EL (cell line): ENCODE measurements at places on chromosomes 2 and 18.

DNA sequence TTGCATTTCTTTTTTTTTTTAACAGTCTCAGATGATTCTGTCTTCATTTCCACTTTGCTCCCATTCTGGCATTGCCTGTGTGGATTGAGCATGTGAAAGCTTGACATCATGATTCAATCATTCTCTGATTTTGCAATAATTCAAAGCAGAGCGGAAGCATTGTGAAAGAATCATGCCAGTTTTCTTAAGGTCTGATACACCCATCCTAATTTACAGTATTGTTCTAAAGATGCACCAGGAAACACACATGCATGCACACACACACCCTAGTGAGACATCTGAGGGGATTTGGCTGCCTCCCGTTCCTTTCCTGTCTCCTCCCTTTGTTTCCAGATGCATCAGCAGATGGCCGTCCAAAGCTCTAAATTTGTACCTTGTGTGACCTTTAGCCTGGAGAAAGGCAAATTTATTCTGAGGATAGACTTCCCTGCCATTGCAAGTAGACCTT is 97.3 kb downstream of the FMNL2 start:
- DNase-seq = peak; percentile 69

GRCh38 chr2:8974016-8974415 is 29.5 kb downstream of the MBOAT2 start:
- DNase-seq = no peak

GRCh38 chr2:54969295-54969939 is 80.8 kb downstream of the RTN4 start:
- no peak for DNase-seq

- DNase-seq = no peak
Observed at GRCh38 chr2:42933824-42934254, 141.5 kb upstream of the HAAO start.

DNA sequence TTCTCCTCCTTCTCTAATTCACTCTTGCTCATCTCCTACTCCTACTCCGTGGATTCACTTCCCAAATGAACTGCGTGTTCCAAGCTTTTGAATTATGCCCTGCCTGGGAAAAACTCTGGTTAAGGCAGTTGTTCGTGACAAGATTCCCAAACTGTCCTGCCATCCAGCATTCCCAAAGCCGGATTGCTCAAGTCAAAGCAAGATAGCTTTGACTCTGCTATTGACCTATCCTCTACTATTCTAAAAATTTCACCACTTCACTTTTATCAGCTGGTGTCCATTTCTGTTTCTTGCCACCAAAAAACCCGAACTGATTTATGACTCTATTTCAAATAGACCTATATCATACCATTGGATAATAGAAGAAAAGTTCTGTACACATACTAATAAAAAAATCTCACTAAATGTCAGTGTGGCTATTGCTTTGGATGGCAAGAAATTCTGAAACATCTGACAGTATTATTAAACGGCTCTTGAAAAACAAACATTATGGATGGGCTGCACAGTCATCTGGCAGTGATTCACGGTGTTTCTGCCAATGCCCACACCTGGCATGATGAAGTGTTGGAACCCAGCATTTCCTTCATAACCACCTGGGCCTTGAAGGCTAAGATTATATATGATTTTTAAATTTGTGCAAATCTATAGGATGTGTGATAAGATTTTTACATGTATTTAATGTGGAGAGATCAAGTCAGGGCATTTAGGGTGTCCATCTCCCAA is 87.4 kb downstream of the NCKAP5 start:
- DNase-seq = no peak

DNA sequence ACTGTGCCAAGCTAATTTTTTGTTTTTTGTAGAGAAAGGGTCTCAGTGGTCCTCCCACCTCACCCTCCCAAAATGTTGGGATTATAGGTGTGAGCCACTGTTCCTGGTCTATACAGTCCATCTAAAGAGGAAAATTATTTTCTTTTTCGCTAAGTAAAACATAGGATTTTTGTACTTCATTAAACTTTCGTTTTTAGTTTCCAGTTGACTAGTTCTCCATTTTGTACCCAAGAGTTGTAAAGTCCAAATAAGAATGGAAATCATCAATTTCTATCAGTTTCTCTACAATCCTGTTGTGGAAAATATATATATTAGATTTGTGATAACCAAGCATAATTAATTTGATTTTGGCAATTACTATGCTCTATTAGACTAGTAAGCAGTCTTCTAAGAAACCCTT is 156.4 kb downstream of the BABAM2 start:
- DNase-seq = no peak

GRCh38 chr18:24370120-24370519 is 27.5 kb downstream of the OSBPL1A start:
- DNase-seq = no peak

DNA sequence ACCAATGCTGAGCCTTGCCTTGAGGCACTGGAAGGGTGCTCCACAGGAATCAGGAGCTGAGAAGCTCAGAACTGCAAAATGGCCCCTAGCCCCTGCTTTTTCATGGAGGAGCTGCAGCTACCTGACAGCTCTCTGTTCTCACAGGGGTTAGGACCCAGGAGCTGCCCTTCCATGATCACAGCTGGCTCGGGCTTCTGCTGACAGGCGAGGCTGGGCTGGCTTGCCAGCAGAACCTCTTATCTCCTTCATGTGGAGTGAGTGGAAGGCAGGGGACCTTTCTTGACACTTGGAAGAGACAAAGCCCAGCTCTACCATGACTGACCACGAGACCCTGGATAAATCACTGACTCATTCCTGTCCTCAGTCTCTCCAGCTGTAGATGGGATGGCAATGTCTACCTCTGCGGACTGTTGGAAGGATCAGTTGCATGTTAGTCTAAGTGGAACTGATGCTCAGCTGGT is 113.4 kb downstream of the CAPN13 start:
- DNase-seq = no peak

GRCh38 chr2:231800493-231801091 is 14.3 kb downstream of the COPS7B start:
- DNase-seq = peak; percentile 37

DNA sequence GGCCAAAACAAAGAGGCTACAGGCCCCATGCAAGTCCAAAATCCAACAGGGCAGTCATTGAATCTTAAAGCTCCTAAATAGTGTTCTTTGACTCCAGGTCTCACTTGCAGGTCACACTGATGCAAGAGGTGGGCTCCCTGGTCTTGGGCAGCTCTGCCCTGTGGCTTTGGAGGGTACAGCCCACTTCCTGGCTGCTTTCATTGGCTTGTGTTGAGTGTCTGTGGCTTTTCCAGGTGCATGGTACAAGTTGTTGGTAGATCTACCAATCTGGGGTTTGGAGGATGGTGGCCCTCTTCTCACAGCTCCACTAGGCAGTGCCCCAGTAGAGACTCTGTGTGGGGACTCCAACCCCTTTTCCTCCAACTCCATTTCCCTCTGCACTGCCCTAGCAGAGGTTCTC is 115.8 kb upstream of the ALKAL2 start:
- no peak for DNase-seq

GRCh38 chr2:220748875-220749479 is 823.1 kb downstream of the EPHA4 start:
- no peak for DNase-seq

- no peak for DNase-seq
Observed at GRCh38 chr2:230008708-230009066, 60.0 kb downstream of the SLC16A14 start.

DNA sequence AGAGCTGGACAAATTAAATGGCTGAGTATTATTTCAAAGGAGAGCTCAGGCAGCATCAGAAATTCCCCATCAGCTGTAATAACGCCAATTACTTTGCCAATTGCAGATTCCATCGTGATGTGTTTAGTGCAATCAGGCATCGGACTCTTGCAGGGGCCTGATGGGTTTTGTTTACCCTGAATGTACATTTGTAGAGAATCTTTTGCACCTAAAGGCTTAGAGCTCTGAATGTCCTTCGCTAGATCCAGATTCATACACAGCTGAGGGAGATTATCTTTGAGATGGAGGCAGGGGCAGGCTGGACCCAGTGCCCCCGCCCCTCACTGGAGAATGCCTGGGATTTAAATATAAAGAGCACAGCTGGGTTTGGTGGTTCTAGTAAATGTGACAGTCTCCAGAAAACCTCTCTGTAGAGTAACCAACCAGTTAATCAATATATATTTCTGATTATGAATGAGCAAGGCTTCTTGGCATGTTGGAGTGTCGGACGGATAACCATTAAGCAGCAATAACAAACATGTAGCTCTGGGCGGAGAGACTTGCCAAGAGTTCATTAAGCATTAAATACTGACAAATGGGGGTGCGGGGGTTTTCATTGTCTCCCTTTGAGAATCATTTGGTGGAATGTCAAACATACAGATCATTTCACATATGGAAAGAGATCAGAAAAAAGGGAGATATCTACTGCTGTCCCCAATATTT is 200.9 kb downstream of the SETBP1 start:
- DNase-seq = no peak

DNA sequence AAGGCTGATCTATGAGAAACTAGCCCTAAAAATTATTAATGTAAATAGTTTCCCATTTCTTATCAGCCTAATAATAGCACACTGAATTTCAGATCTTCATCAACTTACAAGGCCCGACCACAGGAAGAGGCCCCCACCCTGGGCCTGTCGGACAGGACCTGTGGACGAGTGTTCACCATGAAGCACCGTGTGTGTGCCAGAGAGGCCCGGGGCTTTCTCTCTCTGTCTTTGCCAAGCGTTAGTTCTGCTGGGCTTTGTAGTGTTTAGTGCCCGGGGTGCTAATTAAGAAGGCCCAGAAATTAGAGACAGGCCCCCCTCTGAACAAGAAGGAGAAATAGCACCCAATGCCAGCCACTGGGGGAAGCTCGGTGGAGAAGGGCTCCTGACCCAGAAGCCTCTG is 265.7 kb downstream of the TWIST2 start:
- no peak for DNase-seq

DNA sequence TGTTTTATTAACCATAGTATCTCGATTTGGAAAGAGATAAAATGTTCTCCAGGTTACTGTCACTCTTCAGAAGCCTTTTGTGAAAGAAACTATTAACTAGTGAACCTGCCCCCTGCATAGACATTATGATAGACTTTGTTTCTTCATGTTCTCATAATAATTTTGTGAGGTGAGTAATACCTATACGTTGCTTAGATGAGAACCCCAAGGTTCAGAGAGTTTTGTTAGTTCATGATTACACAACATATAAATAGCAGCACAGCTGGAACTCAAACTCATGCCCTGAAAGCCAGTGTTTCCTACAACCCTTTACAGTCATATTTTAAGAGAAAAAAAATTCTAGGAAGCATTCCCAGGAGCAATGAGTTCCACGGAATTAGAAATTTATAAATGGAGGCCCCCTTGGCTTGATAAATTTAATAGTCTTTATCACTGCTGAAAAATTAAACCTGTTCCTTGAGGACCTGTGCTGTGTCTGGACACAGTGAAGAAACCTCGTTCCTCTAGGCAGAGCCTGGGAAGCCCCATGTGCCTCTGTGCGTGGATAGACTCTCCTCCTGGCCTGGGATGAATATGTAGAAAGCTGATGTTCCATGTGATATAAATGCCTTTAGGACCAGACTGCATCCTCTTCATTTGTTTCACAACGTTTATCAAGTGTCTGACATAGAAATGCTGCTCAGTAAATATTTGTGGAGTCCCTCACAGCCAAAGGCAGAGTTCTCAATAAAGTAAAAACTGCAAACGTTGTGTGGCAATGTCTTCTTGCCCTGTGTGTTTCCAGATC is 1257.0 kb upstream of the GYPC start:
- no peak for DNase-seq
